Activated CD4-positive, alpha-beta T cell treated with anti-CD3 and anti-CD28 coated beads, Interleukin-2, amount 50 U/mL, for 16 hours (primary cell): ENCODE measurements at places on chromosomes 4 and X.

DNA sequence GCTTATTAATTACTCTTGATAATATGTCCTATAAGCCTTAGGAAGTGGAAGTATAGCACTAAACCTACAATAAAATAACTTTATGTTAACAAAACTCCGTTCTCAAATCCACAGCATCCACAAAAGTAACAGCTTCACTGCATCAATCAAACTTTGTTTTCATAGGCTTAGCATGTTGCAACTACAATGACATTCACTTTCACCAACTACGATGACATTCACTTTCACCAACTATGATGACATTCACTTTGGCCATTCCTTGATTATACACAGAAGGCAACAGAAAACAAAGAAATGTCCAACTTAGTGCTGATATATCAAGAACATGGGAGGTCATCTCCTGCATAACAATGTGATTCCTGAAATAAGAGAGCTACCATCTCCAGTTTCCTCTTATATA, 44.3 kb downstream of the FBXL5 start:
- DNase-seq = no peak

DNA sequence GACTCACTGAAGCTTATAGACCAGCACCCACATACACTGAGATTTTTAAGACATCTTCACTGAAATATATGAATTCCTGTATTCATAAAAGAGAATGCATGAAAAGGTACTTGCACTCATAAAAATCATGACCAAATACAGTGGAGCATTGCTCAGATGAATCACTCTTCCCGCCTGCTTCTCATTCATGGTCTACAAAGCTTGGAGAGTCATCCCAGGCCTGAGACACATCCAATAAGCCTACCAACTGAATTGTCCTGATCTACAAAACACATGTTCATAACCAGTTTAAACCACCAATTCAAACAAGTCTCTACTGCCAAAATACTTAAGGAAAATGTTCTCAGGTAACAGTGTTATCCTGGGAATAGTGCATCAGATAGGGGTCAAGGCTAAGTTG, 38.1 kb downstream of the PROM1 start:
- no peak for DNase-seq

DNA sequence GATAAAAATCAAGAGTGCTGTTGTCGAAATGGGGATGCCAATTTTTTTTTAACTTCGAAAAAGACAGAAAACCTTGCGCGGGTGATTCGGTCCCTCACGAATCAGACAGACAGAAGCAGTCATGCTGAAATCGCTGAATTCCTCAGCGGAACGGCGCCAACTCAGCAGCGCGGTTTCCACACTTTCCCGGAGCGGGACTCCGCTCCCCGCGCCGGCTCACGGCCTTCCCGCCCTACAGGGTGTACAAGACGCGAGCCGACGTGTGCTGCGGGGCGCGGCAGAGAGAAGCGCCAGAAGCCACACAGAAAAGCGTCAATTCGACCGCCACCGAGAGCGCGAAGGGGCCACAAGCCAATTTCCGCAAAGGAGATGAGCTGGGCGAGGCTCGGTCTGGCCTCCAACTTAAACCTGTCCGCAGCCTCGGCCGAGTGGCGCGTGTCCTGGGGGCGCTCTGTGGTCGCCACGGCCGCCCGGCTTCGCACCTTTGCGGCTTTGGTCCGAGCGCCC, 1.3 kb downstream of the NEXMIF start:
- no peak for DNase-seq

DNA sequence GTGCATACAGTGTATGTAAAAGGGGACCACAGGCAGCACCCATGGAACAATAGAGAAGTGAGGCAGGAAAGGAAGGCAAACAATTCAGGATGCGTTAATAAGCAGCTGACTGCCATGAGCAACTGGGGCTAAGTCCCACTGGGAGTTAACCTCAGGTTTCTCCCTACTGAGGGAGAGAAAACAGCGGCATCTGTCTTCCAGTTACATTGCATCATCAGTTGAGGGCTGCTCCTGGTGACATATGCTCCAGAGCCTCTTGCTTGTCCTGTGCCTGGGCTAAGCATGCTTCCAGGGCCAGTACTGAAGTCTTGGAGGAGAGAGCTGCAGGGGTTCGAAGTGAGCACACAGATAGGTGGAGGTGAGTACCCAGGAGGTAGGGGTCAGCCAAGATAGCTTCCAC, 24.3 kb downstream of the RAI2 start:
- DNase-seq = no peak

GRCh38 chrX:86711531-86712180, 563.4 kb downstream of the DACH2 start:
- no peak for DNase-seq

GRCh38 chrX:148448686-148449085, 51.7 kb upstream of the AFF2 start:
- no peak for DNase-seq

- DNase-seq = peak; percentile 54
Observed at GRCh38 chr4:159105761-159106243, 2.9 kb downstream of the RAPGEF2 start.

- no peak for DNase-seq
Observed at GRCh38 chrX:8404471-8404870, 60.2 kb upstream of the VCX3B start.

GRCh38 chr4:73870768-73871167, 1.6 kb downstream of the CXCL1 start:
- no peak for DNase-seq

DNA sequence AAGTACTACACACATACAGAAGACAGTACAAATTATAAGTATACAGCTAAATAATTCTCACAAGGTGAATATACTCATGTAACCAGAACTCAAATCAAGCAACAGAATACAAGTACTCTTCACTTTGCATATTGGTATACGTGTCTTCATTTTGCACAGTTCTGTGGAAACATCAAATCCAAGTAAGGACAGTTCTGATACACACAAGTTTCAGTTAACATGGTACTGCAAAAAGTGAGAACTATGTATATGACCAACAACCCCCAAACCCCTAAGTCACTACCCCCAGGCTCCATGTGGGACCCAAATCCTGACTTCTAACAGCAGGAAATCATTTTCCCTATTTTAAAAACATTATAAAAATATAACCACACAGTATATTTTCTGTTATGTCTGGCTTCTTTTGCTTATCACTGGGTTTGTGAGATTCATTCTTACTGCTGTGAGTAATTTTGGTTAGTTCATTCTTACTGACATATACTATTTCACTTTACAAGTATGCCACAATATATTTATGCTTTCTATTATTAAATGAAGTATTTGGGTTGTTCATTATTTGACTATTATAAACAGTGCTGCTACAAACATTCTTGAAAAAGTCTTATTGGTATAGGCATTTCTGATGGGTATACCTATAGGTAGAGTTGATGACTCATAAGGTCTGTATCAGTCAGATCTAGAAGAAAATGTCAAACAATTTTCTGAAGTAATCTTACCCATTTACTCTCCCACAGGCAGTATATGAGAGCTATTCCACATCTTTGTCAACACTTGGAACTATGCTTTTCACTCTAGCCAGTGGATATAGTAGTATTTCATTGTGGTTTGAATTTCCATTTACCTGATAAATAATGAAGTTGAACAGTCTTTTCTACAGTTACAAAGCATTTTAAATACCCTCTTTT, 47.0 kb downstream of the SCLT1 start:
- DNase-seq = peak; percentile 45

GRCh38 chrX:82163701-82164100, 961.8 kb downstream of the SH3BGRL start:
- DNase-seq = no peak

DNA sequence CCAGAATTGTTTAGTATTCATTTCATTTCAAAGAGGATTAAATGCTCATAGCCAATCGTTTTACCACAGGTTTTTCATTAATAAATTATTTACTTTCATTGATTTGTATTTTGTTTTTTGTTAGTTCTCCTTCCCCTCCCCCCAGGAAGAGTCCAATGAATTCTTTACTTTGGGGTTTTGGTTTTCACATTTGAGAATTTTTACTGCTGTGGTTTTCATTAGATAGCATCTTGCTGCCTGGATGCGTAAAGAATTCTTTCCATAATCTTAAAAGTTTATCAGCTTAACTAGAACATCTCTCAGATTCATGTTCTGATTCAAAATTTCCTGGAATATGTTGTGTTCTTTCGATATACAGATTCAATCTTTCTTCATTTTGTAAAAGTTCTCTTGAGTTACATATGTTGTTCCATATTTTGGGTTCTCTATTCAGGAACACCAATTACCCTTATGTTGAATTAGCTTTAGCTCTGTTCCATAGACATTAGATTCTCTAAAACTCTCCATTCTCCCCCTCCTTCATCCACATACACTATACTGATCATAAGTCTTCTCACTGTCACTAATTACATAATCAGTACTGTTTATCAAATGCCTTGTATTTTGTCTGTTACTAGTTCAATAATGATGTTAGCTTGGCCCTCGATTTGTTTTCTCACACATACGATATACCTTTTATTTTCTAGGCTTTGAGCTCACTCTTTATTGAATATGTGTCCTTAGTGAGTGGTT, 184.4 kb downstream of the CAMK2D start:
- no peak for DNase-seq

DNA sequence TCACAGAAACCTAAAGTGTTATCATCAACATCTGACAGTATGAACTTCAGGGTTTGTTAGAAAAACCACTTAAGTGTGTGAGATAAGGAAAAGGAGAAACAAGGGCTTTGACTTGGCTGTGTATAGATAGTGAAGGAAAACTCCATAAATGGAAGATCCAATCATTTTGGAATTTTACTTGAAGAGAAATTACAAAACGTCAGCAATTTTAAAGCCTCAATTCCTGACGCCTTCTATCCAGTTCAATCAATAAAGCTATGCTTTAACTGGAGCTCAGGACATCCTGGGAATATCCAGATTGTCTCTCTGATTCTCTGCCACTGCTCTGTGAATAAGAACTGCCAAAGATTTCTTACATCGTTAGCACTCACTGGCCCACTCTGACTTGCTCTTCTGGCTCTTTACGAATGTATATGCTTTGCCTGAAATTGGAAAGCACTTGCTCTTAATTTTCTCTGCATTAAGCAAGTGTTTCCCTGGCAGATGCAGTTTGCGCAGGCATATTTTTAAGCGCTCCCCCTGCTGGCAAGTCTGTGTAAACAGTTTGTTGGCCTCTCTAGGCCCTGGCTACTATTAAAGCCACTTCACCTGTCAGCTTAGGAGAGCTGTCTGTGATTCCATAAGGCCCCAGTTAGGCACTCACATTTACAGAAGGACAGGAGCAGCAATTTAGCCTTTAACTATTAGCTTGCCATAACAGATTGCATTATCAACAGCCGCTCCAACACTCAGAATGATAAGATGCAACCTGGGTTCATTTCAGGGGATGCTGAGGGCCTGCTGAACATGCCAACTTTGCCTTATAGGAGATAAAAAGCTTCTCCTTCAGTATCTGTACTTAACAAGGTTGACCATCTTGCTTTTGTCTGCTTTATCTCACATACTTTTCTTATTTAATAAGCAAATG, 251.4 kb upstream of the DDX53 start:
- DNase-seq = peak; percentile 50

GRCh38 chr4:26459756-26460530, 30.3 kb downstream of the CCKAR start:
- DNase-seq = no peak

DNA sequence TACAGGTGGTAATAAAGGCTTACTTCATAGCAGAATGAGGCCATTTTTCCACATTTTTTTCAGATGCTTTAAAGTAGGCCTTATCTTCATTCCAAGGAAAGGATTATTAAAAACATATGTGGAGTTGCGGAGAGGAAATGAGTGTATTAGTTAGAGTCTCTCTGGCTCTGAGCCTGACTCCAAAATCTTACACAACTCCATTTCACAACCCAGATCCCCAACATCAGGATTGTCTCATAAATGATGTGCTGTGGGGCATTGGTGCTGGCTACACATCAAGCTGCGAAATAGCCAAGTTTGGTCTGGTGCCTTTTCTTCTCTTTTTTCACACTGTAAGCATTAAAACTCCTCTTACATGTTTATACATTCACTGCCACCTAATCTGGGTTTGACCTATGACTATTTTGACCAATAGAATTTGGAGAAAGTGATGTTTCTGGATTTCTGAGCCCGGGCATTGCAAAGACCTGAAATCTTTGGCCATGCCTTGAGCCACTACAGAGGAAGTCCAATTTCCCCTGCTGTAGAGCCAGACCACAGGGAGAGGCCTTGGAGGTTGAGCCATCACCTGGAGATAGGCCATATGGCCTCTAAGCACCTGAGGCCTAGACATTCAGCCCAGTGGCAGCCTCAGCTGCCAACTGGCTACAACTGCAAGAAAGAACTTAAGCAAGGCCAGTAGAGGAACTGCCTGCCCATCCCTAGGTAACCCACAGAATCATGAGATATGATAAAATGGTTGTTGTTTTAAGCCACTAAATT, 16.7 kb upstream of the SOD3 start:
- no peak for DNase-seq

DNA sequence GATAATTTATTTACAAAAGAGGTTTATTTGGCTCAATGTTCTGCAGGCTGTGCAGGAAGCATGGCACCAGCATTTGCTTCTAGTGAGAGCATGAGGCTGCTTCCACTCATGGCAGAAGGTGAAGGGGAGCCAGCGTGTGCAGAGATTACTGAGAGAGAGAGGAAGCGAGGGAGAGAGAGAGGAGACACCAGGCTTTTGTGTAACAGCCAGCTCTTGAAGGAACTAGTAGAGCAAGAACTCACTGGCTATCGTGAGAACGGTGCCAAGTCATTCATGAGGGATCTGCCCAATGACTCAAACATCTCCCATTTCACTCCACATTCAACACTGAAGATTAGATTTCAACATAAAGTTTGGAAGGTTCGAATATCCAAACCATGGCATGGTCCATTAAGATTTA, 12.7 kb downstream of the GUCY1A1 start:
- no peak for DNase-seq

DNA sequence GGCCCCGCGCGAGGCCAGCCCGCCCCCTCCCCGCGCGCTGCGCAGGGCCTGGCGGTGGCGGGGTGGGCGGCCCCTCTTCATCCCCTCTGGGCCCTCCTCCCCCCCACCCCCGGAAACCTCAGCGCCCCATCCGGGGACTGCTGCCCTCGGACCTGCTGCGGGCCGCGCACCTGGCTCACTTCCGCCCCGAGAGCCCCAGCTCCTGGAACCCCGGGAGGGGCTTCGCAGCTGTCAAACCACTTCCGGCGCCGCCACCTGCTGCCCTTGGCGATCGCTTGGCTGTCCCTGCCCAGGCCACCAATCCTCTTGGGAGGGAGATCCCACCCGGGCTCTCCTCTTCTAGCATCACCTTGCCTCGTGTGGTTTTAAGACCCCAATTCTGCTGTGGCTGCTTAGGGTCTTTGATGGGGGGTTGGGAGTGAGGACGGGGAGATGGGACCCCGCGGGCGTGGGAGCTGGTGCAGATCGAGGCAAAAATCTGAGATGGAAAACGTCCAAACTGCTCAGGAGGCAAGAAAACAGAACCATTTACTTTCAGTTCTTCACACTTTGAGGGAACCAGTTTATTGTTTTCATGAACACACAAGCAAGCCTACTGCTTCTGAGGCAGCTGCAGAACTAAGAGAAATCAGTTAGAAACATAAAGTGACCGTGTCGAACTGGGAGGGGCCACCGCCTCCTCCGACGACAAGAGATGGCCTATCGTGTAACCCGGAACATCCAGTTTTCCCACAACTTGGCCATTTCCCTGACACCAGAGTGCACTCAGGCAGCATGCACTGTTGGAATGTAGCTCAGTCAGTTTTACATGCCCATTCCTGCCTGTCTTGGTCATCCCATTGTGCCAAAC, 754 bp downstream of the MTMR1 start:
- peak; percentile 75 for DNase-seq
